ENCODE measurements at places on chromosomes 1 and 21.

DNA sequence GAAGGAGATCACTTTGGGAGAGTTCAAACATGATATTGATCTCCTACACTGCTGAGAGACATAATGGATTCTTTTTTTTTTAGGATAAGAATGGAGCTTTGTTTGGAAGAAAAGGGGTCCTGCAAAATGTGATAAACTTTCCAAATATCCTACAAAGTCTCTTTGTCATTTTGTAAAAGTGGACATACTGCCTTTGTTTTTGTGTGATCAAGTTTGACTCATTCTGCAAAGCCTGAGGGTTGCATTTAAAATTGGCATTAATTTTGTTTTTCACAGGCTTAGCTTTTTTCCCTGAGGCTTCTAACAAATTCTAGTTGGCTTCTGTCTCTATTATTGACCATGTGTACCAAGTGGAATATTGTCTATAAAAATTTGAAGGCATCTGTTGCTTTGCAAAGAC, 113.2 kb downstream of the AK5 start:
- DNase-seq = no peak

- no peak for DNase-seq
Observed at GRCh38 chr1:203556047-203556851, 62.3 kb downstream of the OPTC start.

- DNase-seq = no peak
Observed at GRCh38 chr1:62444701-62445100, 7.9 kb downstream of the USP1 start.

GRCh38 chr1:92411511-92411910, 75.2 kb downstream of the GFI1 start:
- no peak for DNase-seq

DNA sequence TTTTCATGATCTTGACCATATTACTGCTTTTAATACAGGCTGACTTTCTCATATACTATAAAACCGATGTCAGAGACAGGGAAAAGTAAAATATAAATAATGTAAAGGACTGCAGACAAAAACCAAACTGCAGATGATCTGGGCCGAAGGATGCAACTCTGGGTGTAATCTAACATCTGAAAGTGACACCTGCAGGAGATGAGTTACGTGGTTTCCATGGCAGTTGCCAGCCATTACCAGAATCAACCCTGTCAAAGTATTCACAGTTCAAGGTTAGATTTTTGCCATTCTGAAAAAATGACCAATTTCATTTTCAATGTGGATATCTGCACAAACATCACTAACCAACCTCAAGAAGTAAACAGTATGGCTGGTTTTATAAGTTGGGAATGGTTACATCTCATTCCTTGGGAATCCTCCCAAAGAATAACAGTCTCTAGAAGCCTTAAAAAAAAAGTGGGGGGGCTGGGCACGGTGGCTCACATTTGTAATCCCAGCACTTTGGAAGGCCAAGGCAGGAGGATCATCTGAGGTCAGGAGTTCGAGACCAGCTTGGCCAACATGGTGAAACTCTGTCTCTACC, 27.7 kb downstream of the DNAJC11 start:
- DNase-seq = no peak

GRCh38 chr1:31837451-31838158, 21.8 kb upstream of the SPOCD1 start:
- no peak for DNase-seq

DNA sequence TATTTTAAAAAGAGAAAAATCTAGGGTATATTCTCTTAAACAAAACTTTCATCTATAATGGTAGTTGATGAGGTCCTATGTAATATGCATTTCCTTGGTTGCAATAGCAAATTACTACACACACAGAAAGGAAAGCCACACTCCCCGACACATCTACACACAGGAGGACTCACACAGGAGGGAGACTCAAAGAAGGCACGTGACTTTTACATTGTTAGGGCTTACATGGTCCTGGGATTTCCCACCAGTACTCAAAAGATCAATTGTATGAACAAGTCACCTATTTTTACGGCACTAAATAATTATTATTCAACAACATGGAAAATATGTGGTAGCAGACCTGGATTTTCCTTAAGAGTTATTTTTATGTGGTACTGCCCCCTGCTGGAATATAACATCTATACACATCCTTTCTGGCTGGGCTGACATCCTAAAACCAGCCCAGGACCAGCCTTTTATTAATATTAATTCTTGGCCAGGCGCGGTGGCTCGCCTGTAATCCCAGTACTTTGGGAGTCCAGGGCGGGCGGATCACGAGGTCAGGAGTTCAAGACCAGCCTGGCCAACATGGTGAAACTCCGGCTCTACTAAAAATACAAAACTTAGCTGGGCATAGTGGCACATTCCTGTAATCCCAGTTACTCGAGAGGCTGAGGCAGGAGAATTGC, 33.9 kb upstream of the LGALS8 start:
- DNase-seq = no peak

- no peak for DNase-seq
Observed at GRCh38 chr1:201585901-201586300, 47.0 kb downstream of the NAV1 start.

DNA sequence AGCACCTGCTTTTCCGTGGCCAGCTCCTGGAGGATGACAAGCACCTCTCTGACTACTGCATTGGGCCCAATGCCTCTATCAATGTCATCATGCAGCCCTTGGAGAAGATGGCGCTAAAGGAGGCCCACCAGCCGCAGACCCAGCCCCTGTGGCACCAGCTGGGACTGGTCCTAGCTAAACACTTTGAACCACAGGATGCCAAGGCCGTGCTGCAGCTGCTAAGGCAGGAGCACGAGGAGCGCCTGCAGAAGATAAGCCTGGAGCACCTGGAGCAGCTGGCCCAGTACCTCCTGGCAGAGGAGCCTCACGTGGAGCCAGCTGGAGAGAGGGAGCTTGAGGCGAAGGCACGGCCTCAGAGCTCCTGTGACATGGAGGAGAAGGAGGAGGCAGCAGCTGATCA, 413 bp downstream of the UBL4B start:
- DNase-seq = no peak

DNA sequence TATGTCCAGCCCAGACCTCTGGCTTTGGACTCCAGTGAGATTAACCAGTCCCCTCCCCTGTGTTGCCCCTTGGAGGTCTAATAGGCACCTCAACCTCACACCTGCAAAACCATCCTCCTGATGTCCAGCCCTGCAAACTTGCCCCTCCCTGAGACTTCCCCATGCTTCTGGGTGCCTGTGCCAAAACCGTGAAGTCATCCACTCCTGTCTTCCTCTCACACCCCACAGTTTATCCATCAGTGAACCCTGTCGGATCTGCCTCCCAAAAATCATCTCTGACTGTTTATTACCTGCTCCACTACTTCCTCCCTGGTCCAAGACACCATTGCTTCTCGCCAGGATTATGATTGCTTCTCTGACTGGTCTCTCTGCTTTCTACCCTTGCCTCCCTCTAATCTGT, 31.7 kb upstream of the PADI1 start:
- DNase-seq = no peak

DNA sequence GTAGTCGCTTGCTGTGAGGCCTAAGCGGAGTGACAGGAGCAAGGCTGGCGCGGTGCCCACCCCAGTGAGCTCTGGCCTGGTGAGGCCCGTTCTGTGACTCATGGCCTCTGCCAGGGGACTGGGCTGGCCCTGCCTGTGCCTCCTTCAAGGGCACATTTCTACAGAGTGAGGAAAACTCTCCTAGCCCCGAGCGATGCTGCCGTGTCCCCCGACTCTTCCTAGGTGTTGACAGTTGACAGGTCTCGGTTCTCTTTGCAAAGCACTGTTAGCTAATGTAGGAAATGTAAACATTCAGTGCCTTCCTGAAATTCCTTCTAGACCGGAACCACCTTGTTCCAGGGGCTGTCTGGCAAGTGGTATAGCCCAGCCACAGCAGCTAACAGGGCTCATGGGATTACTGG, 43.9 kb downstream of the ABCG1 start:
- DNase-seq = no peak

Data from stimulated activated effector memory CD8-positive, alpha-beta T cell treated with anti-CD3 and anti-CD28 coated beads, Interleukin-12 subunit alpha, Interleukin-12 subunit beta, amount 100 ng/mL, for 72 hours (primary cell).